ENCODE measurements at places on chromosomes 6 and 20. TPM values are rescaled to one million over a fixed set of nuclear protein-coding genes. Genes with fewer than 3 reads are reported as not detected.
A peak's percentile ranks its signal among the peaks of the same experiment; 100 is the strongest.

Gene GFRA4
- not detected for total RNA-seq

DNA sequence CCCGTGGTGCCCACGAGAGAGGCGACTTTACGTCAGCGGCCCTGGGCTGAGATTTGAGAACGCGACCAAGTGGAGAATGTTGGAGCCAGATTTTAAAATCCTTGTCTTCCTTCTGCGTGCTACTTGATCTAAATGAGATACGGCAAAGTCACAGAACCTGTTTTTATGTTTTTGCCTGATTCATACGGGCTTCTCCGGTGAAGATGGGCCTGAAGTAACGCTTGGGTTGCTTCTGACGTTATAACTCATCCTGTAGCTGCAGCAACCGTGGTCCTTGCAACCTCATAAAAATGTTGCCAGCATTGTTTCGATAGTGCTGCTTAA is 462 bp upstream of the SLC35B3 start:
- peak overlapping the region; percentile 99 for H3K4me3 ChIP-seq
- DNase-seq, result no peak
- H3K36me3 ChIP-seq, result no peaks in the 10 kb centered on the region
- H3K27me3 ChIP-seq, result no peaks in the 10 kb centered on the region
- H3K27ac ChIP-seq, result peak overlapping the region; percentile 96

GRCh38 chr6:16004934-16005679 is 123.8 kb upstream of the MYLIP start:
- no peak overlapping the region for H3K4me3 ChIP-seq
- no peaks in the 10 kb centered on the region for H3K36me3 ChIP-seq
- H3K27me3 ChIP-seq, result no peaks in the 10 kb centered on the region
- no peak for DNase-seq

DNA sequence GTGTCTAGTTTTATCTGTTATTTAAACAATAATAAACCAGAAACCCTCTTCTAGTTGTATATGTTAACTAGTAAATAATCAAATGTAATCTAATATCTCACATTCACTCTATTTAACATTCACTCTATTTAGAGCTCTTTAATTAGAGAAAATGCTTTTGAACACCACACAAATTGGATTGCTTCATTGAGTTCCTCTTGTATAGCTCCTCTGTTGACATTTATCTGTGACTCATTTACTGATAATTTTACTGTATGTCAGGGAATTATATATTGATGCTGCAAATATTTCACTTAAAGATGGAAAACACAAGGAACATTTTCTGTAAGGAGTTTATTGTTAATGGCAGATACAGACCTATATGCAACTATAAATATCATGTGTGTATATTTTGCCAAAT is 594.6 kb downstream of the COL12A1 start:
- no peak for DNase-seq
- no peaks in the 10 kb centered on the region for H3K27me3 ChIP-seq
- no peaks in the 10 kb centered on the region for H3K4me1 ChIP-seq
- no peak overlapping the region for H3K4me3 ChIP-seq
- no peaks in the 10 kb centered on the region for H3K36me3 ChIP-seq

DNA sequence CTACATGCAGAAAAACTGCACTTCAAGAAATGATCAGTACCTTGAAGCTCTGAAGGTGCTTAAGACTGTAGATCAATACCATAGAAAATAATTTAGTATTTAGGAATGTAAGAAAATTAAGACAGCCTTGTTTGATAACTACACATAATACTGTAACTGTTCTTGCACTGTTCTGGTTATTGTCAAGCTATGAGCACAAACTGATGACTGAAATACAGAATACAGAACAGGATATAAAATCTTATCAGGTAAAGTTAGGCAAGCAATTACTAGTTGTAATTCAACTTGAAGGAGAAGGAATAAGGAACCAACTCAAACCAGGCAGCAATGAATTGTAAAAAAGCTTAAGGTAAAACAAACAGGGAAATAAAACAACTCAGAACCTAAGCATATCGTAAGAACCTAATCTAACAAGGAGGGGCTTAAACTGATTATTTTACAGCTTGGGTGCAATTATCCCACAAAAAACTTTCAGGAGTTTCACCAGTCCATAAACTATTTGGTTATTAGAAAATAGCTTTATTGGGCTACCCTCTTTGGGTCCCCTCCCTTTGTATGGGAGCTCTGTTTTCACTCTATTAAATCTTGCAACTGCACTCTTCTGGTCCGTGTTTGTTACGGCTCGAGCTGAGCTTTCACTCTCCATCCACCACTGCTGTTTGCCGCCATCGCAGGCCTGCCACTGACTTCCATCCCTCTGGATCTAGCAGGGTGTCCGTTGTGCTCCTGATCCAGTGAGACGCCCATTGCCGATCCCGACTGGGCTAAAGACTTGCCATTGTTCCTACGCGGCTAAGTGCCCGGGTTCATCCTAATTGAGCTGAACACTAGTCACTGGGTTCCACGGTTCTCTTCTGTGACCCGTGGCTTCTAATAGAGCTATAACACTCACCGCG is 97.7 kb downstream of the ATG5 start:
- no peak for DNase-seq
- H3K36me3 ChIP-seq, result no peaks in the 10 kb centered on the region
- no peaks in the 10 kb centered on the region for H3K27me3 ChIP-seq
- H3K27ac ChIP-seq, result no peak overlapping the region
- no peaks in the 10 kb centered on the region for H3K4me1 ChIP-seq

GRCh38 chr20:31723069-31723318 is 326 bp upstream of the BCL2L1 start:
- DNase-seq, result no peak
- H3K27me3 ChIP-seq, result no peaks in the 10 kb centered on the region
- peak overlapping the region; percentile 98 for H3K27ac ChIP-seq
- H3K36me3 ChIP-seq, result no peaks in the 10 kb centered on the region
- H3K4me3 ChIP-seq, result peak overlapping the region; percentile 92

Data from naive thymus-derived CD4-positive, alpha-beta T cell (primary cell).